MG63 (cell line): ENCODE measurements at places on chromosomes 4 and X.

DNA sequence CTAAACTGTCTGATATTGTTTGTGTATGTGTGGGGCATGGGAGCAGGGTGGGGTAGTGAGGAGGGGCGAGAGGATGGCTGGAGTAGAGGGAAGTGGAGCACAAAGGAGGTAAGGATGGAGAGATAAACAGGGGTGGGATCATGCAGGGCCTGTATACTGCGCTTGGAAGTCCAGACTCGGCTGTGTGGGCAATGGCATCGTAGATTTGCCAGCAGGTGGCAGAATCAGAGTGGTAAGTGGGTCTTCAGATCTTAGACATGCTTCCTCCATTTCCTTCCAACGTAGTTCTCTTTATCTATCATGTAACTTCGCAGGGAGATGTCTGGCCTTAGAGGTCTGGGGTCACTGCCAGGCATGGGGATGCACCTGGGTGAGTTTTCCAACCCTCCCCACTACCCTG, 155.5 kb downstream of the PDGFRA start:
- DNase-seq: peak; percentile 42

- no peak for DNase-seq
Measured at GRCh38 chr4:14336656-14337055, 665.6 kb upstream of the CPEB2 start.

DNA sequence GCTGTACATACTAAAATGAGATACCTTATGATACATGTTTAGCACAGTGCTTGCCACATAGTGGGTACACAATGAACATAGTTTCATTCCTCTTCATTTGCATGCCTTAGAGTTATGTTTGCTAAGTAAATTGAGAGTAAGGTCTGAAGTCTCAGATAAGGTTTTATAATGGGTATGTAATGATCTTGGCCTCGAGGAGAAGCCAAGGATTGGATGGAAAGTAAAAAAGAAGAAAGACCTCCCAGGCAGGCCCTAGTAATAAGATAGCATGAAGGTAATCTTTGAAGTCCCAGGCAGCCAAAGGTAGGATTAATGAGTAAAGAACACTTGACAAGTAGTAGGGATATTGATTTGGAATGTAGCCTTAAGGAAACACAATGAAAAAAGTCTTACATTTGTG, 55.8 kb upstream of the TSPAN7 start:
- no peak for DNase-seq

DNA sequence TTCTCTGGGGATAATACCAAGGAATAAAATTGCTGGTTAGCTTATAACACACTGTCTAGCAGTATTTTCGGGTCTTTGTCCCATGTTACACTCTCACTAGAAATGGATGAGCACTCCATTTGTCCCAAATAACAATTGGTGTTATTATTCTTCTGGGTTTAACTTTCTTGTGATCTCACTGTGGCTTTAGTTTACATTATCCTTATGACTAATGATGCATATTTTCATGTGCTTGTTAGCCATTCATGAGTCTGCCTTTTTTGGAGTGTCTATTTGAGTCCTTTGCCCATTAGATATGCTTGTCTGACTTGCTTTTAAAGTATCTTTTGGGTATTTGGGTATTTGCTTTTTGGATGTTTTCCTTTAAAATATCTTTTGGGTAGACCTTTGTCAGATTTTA, 372.9 kb upstream of the TENM3 start:
- DNase-seq: no peak

- no peak for DNase-seq
Measured at GRCh38 chr4:168199260-168199957, 107.1 kb downstream of the ANXA10 start.

- no peak for DNase-seq
Measured at GRCh38 chr4:9925750-9926439, 95.4 kb downstream of the SLC2A9 start.

- DNase-seq: no peak
Measured at GRCh38 chrX:85288992-85289723, 45.4 kb downstream of the ZNF711 start.

DNA sequence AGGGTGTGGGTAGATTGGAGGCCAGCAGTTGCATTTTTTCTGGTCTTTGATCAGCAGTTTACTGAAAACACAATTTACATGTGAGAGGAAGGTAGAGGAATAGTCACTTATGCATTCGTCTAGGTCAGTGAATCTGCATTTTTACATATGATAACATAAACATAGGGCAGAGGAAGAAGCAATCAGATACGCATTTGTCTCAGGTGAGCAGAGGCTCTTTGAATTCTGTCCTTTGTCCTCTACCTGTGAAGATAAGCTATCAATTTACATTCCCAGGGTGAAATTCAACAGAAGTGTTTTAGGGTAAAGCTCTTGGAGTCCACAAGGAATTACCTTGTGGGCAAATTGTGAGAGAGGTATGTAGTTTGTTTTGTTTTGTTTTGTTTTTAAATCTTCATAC, 306.5 kb downstream of the MAGEB5 start:
- no peak for DNase-seq

DNA sequence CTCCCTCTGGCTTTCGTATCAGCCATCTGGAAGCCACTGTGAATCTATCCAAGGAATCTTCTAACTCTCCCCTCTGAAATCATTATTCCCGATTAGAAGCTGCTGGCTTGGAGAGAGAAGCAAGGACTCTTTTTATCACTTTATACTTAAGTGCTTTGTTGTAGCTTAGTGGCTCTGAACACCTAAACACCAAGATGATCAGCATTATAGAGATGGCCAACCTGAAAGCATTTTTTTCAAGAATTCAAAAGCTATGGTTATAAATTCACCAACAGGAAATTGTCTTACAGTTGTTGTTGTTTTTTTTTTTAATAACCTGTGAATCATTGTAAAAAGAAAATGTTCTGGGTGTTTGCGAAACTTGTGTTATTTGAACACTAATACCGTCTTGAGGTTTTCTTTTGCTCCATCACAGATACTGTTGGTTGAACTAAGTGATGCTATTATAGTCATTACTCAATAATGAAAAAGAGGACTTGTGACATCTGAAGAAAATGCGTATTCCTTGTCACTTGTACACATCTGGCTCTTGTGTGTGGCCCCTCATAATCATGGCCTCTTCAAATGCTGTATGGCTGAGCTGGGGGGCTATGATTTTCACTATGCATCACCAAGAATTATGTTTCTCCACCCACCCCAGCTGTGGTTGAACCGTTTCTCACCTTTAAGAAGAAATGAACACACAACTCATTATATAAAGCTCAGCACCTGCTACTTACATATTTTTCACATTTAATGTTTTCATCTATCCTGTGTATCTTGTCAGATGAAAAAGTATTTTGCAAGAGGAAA, 11.8 kb upstream of the SMIM43 start:
- no peak for DNase-seq

- DNase-seq: no peak
Measured at GRCh38 chr4:62917649-62918048, 1491.6 kb downstream of the TECRL start.

GRCh38 chrX:40279091-40279430, 181.3 kb upstream of the BCOR start:
- no peak for DNase-seq

GRCh38 chr4:150119492-150119891, 41.2 kb downstream of the DCLK2 start:
- DNase-seq: no peak

DNA sequence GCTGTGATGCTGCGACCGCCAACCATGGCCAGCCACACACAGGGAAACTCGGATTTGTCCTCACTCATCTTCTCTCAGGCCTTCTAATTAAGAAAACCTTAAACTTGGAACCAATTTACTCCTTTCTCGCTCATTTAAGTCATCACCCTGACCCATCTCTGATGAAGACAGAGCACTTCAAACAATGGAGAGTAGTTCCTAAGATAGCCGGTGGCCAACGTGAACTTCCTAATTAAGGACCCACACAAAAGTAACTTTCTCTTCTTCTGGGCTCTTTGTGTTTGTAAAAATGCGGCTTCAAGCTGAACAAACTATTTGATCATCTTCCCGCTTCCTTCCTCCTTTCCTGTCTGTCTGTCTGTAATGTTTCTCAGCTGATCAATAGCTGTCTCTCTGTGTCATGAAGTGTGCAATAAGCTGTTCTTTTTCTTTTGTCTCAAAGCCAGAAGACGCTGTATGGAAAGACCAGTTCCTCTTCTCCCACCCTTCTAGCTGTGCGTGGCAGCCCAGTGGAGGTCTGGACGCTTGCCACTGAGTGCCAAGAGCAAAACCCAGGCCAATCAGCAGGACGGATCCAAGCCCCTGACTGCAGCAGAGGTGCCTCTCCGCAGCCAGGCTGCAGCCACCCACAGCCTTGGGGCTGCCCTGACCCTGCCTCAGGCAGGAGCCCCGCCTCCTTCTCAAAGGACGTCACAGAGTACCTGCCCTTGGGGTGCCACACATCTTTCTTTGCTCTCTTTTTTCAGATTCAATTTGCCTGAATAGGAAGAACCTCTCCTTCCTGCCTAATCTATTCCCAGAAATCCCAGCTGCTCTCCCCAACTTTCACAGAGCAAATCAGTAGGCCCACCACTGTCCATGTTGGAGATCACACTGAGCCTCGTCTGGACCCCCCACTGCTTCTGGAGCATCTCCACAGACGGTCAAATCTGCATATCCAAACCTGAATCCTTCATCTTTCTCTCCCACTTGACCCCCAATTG, 59.3 kb downstream of the MAML3 start:
- DNase-seq: peak; percentile 25

- no peak for DNase-seq
Measured at GRCh38 chrX:31228909-31229308, 157.1 kb upstream of the FTHL17 start.

DNA sequence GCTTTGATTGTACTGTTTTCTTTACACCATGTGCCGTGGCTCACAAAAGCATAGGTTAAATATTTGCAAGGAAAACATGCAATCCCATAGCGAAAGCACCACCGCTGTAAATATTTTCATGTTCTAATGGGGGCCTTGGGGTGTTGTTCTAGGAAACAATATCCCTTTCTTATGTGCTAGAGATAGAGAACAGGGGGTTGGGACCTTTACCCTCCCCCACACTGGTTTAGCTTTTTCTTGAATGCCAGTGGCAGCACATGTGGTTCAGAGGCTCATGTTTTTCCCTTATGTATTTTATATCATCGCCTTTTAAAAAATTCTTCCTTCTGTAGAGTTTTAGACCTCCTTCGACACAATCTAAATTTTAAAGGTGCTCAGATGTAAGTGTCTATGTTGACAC, 422.6 kb upstream of the TENM3 start:
- no peak for DNase-seq

- peak; percentile 39 for DNase-seq
Measured at GRCh38 chr4:113708250-113708649, 53.3 kb downstream of the CAMK2D start.

DNA sequence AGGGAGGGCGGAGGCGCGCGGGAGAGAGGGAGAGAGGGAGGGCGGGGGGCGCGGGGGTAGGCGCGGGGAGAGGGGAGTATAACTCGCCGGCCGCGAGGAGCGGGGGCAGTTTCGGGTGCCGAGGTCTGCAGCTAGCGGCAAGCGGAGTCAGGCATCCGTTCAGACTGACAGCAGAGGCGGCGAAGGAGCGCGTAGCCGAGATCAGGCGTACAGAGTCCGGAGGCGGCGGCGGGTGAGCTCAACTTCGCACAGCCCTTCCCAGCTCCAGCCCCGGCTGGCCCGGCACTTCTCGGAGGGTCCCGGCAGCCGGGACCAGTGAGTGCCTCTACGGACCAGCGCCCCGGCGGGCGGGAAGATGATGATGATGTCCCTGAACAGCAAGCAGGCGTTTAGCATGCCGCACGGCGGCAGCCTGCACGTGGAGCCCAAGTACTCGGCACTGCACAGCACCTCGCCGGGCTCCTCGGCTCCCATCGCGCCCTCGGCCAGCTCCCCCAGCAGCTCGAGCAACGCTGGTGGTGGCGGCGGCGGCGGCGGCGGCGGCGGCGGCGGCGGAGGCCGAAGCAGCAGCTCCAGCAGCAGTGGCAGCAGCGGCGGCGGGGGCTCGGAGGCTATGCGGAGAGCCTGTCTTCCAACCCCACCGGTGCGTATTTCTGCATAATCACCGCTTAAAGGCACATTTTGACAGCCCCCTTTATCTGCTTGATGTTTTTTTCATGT, at the start of gene POU4F2:
Gene POU4F2 (plus strand): TSS at position 108 of the 720 bp plus-strand sequence. CDS start 248 bp downstream, at position 356.
- peak; percentile 30 for DNase-seq

GRCh38 chr4:123833171-123833643, 436.6 kb downstream of the SPRY1 start:
- no peak for DNase-seq

- DNase-seq: no peak
Measured at GRCh38 chr4:90825849-90826248, 698.7 kb downstream of the CCSER1 start.

DNA sequence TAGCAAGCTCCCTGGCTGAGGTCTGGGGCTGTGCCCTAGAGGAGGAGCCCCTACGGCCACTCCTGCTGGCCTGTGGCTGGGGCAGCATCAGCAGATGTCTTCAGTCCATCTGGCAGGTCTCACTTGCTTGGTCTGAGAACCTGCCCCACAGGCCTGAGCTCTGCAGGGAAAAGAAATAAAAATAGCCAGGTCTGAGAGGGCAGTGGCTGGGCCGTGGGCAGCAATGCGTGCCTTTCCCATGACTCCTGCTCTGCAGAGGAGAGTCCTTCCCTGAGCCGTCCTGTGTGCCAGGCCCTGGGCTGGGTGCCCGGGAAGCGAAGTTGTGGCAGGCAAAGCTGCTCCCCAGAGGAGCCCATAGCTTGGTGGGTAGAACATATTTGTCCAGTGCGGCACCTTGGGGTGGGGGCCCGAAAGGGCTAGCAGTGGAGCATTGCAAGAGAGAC, 11.3 kb upstream of the KIAA0232 start:
- peak; percentile 98 for DNase-seq

- DNase-seq: no peak
Measured at GRCh38 chr4:89172865-89173264, 61.5 kb downstream of the TIGD2 start.

GRCh38 chr4:13678186-13678924, 50.8 kb upstream of the BOD1L1 start:
- peak; percentile 24 for DNase-seq

- no peak for DNase-seq
Measured at GRCh38 chrX:40244980-40245379, 147.2 kb upstream of the BCOR start.

DNA sequence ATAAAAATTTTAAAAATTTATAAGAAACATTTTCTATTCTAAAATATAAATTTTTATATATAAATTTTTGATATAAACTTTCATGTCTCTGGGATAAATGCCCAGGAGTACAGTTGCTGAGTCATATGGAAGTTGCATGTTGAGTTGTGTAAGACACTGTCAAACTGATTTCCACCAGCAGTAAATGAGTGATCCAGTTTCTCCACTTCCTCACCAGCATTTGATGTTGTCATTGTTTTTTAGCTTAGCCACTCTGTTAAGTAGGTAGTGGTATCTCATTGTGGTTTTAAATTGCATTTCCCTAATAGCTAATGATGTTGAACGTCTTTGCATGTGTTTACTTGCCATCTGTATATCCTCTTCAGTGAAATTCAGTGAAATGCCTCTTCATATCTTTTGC, 66.5 kb downstream of the MAMLD1 start:
- DNase-seq: no peak
